Osteocyte (in vitro differentiated cells): ENCODE measurements at places on chromosomes 6 and 20. TPM values are rescaled to one million over a fixed set of nuclear protein-coding genes. Genes with fewer than 3 reads are reported as not detected.

OPRM1 gene
- total RNA-seq = not detected in 2 replicates

OXT gene
- not detected in 2 replicates for total RNA-seq

RXRB gene
- total RNA-seq = 53.1 and 58.3 TPM in 2 replicates

SEL1L2 gene
- total RNA-seq = not detected in 2 replicates

HRH3 gene
- total RNA-seq = not detected in 2 replicates

COL12A1 gene
- total RNA-seq = 2,335 and 2,423 TPM in 2 replicates

GRCh38 chr20:63549019-63549418 is 1.5 kb upstream of the SRMS start:
- H3K4me1 ChIP-seq = peaks cover 10% of the 10 kb centered on the region
- no peak overlapping the region for H3K4me3 ChIP-seq
- DNase-seq = no peak
- H3K36me3 ChIP-seq = no peaks in the 10 kb centered on the region

DNA sequence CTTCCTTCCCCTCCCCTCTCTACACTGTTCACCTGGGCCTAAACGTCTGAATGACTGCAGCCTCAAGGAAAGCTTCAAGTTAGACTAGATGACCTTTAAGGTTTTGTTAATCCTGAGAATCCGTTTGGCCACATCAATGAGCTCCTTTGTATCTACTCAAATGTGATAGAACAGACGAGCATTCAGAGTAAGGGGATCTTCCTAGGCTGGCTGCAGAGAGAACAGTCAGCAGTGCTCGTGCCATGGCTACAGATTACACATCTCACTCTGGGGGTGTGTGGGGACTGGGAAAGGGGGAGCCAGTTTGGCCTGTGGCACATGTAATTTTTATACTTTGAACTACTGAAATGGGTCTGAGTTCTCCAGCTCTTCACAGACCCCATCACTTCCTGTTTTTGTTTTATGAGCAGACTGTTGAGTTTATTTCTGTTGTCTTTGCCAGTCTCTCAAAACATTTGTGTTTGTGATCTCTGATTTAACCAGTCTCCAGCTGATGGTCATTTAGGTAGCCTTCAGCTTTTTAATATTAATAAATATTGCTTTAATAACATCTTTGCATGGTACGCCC is 50.9 kb downstream of the KCNS1 start:
- H3K27ac ChIP-seq = peak overlapping the region; percentile 20
- no peaks in the 10 kb centered on the region for H3K27me3 ChIP-seq
- H3K4me3 ChIP-seq = no peak overlapping the region
- no peak for DNase-seq

DNA sequence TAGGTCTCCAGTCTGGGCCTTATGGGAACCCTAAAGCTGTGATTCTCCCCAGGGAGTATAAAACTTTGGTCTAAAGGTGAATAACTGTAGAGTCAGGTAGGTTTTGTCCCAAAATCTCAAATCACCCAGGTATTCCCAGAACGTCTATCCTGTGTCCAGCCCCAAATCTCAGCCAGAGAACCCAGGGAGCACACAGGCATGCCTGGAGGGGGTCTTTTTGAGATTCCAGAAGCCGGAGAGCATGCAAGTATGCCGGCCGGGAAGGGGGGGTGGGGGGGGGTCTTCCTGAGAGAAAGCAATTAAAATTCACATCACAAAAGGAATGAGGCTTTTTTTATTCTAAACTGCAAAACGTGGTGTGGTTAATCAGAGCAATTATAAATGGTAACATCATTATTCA is 210.0 kb downstream of the PTPRT start:
- H3K36me3 ChIP-seq = no peaks in the 10 kb centered on the region
- no peaks in the 10 kb centered on the region for H3K4me1 ChIP-seq

DNA sequence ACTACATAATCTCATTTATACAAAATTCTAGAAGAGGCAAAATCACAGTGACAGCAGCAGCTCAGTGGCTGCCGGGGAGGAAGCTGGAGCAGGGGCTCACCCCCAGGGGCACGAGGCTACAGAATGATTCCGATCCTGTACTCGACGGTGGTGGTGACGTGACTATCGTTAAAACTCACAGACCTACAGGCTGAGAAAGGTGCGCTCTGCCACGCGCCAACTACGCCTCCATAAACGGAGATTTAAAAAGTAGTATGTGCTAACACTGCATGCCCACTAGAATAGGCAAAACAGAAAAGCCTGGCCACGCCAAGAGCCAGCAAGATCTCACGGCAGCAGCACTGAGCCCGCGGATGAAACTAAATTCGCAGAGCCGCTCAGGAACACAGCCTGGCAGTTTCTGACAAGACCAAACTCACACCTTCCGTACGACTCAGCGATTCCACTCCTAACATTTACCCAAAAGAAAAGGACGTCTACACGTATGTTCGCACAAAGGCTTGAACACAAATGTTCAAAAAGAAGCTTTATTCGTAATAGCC is 25.2 kb downstream of the TAF4 start:
- no peak overlapping the region for H3K27ac ChIP-seq
- DNase-seq = no peak
- no peaks in the 10 kb centered on the region for H3K27me3 ChIP-seq
- H3K4me3 ChIP-seq = no peak overlapping the region
- H3K36me3 ChIP-seq = peaks cover 2% of the 10 kb centered on the region
- H3K4me1 ChIP-seq = peaks cover 29% of the 10 kb centered on the region

- no peaks in the 10 kb centered on the region for H3K36me3 ChIP-seq
- H3K4me3 ChIP-seq = no peak overlapping the region
- H3K4me1 ChIP-seq = peaks cover 37% of the 10 kb centered on the region
- H3K27me3 ChIP-seq = no peaks in the 10 kb centered on the region
- DNase-seq = no peak
- H3K27ac ChIP-seq = no peak overlapping the region
These were observed 90.5 kb downstream of the BANF2 start for GRCh38 chr20:17790296-17790695.

DNA sequence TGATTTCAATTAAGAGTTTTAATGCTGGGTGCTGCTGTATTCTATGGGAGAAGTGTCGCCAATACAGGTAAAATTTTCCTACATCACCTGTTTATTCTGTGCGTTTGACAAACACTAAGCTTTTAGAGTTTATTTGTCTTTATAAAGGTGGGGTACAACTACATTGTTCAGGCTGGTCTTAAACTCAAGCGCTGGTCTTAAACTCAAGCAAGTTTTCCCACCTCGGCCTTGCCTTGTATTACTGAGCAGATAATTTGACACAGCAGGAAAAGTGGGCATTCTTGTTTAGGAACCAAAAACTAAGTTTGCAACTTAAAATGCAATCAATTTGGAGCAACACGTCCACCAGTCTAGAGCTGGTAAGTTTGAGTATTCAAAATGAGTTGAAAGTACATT is 112.9 kb upstream of the BTN3A2 start:
- DNase-seq = no peak
- H3K27ac ChIP-seq = peak overlapping the region; percentile 90
- peak overlapping the region; percentile 81 for H3K4me3 ChIP-seq
- peaks cover 37% of the 10 kb centered on the region for H3K4me1 ChIP-seq
- no peaks in the 10 kb centered on the region for H3K27me3 ChIP-seq

- peaks cover 10% of the 10 kb centered on the region for H3K27me3 ChIP-seq
- peaks cover 10% of the 10 kb centered on the region for H3K4me1 ChIP-seq
- no peak overlapping the region for H3K27ac ChIP-seq
- no peak overlapping the region for H3K4me3 ChIP-seq
- DNase-seq = peak; percentile 73
- H3K36me3 ChIP-seq = no peaks in the 10 kb centered on the region
These were observed 13.4 kb downstream of the GABRR2 start for GRCh38 chr6:89301586-89302194.

GRCh38 chr6:148990403-148990802 is 243.6 kb downstream of the UST start:
- no peak for DNase-seq
- peaks cover 18% of the 10 kb centered on the region for H3K36me3 ChIP-seq
- H3K4me3 ChIP-seq = no peak overlapping the region
- H3K27me3 ChIP-seq = no peaks in the 10 kb centered on the region

DNA sequence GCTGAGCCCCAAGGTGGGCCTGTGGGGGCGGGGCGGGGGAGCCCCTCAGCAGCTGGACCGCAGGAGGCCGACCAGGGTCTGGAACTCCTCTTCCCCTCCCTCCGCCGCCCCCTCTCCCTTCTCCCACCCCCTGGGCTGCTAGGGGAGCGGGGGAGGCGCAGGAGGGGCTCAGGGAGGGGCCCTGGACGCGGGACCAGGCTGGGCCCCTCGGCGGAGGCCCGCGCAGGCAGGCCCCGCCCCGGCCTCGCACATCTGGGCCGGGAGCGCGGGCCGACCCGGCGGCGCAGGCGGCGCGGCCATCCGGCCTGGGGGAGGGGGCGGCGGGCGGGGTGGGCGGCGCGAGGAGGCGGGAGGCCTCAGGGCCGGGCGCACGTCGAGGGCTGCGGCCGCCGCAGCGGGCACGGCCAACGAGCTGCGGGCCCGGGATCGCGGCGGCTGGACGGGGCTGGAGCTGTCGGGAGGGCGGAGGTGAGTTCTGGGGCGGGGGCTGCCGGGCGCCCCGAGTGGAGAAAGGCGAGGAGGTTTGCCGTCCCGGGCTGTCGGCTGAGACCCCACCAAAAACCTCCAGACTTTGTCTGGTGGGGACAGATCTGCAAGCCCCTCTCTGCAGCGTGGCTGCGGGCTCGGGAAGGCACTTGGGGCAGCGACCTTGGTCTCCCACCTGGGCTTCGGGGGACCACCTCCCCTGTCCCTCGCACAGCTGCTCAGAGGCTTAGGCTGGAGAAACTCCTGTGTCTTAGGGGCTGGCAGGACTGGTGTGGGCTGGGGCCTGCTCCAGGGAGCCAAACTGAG is at the start of gene HSPA12B:
HSPA12B (plus strand) TSS at position 359 of the 792 bp plus-strand sequence. CDS start 5,990 bp downstream, outside the sequence.
- peaks cover 14% of the 10 kb centered on the region for H3K27me3 ChIP-seq
- H3K27ac ChIP-seq = no peak within 1 kb of the TSS
- peaks cover 7% of the 10 kb centered on the region for H3K4me1 ChIP-seq
- DNase-seq = no peak
- peak within 1 kb of the TSS; percentile 40 for H3K4me3 ChIP-seq

GRCh38 chr6:5766260-5766659 is 240.5 kb downstream of the NRN1 start:
- no peak for DNase-seq
- H3K36me3 ChIP-seq = peaks cover 4% of the 10 kb centered on the region
- H3K27ac ChIP-seq = no peak overlapping the region
- peaks cover 30% of the 10 kb centered on the region for H3K4me1 ChIP-seq
- no peaks in the 10 kb centered on the region for H3K27me3 ChIP-seq
